ENCODE measurements at places on chromosomes 11 and 22.

GRCh38 chr11:80188076-80188627 is 747.3 kb upstream of the TENM4 start:
- no peak for DNase-seq

DNA sequence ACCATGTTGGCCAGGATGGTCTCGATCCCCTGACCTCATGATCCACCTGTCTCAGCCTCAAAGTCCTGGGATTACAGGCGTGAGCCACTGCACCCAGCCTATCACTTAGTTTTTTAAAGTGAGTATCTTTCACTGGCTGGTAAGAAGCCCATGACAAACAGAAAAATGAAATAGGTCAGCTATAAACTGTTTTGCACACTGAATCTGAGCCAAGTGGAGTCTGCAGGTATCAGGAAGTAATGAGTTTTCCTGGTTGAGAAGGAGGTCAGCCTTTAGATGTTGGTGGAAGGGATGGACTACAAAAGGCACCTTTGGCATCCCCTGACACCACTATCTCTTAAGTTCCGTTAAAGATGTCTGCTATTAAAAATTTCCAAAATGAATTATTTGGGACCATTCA is 345.1 kb downstream of the AASDHPPT start:
- no peak for DNase-seq

- DNase-seq: no peak
These were observed 38.6 kb upstream of the PTH start for GRCh38 chr11:13534358-13534757.

DNA sequence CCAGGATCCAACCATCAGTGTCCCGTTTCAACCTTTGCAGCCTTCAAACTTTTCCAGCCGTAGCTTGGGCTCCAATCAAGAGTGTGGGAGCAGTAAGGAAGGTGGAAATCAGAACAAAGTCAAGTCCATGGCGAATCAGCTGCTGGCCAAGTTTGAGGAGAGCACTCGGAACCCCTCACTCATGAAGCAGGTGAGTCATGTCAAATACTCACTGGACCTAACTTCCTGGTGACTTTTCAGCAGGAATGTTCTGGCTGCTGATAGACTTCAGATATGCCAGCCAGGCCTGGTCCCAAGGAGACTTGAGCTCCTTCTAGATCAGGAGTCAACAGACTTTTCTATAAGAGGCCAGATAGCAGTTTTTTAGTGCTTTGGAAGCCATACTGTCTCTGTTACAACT is 129.0 kb downstream of the MICAL2 start:
- DNase-seq: no peak

DNA sequence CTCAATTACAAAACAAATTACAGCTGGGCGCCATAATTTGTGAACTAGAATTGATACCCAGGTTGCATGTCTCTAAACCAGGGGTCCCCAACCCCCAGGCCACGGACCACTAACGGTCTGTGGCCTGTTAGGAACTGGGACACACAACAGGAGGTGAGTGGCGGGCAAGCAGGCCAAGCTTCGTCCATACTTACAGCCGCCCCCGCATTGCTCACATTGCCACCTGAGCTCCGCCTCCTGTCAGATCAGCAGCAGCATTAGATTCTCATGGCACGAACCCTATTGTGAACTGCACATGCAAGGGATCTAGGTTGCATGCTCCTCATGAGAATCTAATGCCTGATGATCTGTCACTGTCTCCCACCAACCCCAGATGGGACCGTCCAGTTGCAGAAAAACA is 12.9 kb downstream of the FCHSD2 start:
- DNase-seq: no peak

DNA sequence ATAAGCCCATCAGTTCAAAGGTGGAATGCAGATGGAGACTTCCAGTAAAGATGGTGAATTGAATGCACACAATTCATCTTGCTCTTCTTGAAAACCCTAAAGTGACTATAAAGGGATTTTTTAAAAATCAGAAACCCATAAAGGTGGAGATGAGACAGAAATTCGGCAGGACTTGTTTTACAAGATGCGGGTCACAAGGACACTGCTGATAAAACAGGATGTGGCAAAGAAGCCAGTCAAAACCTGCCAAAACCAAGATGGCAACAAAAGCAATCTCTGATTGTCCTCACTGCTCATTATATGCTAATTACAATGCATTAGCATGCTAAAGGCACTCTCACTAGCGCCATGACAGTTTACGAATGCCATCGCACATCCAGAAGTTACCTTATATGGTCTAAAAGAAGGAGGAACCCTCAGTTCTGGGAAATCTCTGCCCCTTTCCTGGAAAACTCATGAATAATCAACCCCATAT is 137.1 kb downstream of the NECTIN1 start:
- DNase-seq: no peak

- DNase-seq: no peak
These were observed 6.7 kb downstream of the KCNE3 start for GRCh38 chr11:74460481-74461154.

GRCh38 chr11:122137078-122137793 is 21.2 kb upstream of the BLID start:
- DNase-seq: no peak

GRCh38 chr22:33492210-33492651 is 428.0 kb downstream of the LARGE1 start:
- DNase-seq: no peak

- no peak for DNase-seq
These were observed 784.5 kb downstream of the BRD1 start for GRCh38 chr22:49042877-49043859.

DNA sequence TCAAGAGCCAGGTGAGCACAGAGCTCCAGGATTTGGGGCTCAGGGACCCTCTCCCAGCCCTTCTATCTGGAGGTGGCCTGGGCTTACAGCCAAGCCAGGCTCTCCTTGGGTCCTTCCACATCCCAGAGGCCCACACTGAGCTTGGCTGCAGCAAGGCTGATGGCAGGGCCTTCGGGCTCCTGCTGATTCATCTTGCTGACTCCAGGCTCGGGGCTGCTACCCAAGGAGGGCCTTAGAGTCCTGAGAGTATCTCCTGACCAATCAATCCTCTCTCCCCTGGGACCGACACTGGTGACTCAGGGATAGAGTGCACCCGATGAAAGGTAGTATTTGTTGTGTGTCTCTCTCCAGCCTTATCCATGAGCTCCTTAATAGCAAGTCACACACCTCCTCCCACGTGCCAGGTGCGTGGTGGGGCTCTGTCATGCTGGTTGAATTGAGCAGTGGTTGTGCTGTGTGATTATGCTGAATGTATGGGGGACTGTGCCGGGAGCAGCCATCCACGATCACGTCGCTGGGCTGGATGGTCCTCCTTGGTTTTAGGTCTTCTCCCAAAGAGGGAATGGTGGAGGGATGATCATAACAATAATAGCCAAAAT is 62.3 kb downstream of the GRIK4 start:
- no peak for DNase-seq

- DNase-seq: no peak
These were observed 682 bp downstream of the PGAP2 start for GRCh38 chr11:3808861-3809623.

DNA sequence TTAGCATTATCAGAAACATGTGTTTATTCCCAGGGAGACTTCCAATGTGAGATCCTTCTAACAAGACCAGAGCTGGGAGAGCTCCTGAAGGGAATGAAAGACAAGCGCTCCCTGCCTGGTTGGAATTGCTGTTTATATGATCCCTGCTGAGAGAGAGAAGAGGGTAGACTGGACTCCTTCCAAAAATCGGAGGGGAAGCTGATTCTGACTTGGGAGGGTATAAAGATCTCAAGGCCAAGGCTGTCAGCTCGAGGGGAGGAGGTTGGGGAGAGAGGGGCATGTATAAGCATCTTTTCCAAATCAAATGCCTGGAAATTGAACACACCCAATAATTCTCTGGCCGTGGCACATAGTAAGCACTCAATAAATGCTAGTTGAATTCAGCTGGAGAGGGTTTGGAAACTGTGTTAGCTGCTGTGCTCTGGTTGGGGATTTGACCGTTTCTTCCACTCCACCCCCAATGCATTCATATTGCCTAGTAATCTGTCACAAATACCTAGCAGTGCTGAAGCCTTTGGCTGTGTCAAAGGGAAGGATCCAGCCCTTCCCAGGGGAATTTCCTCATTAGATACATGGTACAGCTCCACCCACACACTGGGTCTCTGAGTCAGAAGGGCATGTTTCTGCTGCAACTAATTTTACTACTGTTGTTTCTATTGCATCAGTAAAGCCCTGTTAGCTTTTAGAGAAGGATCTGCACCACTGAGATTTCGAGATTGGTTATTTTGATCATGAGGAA is 61.5 kb downstream of the CACNG2 start:
- no peak for DNase-seq

DNA sequence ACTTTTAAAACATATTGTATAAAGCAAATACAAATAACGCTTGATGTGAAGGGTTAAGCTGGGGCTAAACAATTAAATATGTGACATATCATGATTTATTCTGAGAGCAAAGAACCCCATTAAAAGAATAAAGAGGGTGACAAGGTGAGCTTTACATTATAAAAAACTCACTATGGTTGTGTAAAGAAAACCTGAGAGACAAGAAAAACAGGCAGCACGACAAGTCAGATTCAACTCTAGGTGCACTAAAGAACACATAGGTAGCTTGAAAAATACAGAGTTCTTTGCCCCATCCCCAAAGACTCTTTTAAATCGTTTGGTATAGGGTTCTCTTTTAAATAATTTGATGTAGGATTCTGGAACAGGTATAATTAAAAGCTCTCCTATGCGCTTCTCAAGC is 63.5 kb downstream of the LUZP2 start:
- DNase-seq: no peak

- DNase-seq: peak; percentile 16
These were observed 557 bp downstream of the PACSIN2 start for GRCh38 chr22:43014316-43014868.

GRCh38 chr11:816433-816779 is 2.3 kb upstream of the PNPLA2 start:
- no peak for DNase-seq

- no peak for DNase-seq
These were observed 21.5 kb upstream of the ETS1 start for GRCh38 chr11:128608746-128609407.

DNA sequence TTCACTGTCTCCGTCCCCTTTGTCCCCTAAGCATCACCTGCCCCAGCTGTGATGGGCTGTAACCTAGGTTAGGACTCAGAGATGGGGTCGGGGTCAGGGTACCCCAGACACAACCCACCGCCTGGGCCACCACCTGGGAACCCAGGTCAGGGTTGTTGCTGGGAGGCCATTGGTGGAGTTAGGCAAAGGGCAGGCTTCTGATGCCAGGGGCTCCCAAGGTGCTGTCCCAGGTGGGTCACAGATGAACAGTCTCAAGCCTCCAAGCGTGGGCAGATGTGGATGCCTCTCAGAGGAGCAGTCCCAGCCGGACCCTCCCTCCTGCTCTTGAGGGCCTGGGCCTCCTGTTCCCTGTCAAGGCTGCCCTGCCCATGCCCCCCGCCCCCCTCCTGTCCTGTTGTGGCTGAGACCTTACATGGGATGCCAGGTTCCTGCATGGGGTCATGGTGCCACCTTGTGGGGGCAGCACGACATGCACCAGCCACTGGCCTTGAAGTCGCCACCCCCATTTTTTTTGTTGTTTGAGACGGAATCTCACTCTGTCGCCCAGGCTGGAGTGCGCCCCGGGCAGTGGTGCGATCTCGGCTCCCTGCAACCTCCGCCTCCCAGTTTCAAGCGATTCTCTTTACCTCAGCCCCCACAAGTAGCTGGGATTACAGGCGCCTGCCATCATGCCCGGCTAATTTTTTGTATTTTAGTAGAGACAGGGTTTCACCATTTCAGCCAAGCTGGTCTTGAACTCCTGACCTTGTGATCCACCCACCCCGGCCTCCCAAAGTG is 12.1 kb downstream of the GATD1 start:
- DNase-seq: peak; percentile 39

DNA sequence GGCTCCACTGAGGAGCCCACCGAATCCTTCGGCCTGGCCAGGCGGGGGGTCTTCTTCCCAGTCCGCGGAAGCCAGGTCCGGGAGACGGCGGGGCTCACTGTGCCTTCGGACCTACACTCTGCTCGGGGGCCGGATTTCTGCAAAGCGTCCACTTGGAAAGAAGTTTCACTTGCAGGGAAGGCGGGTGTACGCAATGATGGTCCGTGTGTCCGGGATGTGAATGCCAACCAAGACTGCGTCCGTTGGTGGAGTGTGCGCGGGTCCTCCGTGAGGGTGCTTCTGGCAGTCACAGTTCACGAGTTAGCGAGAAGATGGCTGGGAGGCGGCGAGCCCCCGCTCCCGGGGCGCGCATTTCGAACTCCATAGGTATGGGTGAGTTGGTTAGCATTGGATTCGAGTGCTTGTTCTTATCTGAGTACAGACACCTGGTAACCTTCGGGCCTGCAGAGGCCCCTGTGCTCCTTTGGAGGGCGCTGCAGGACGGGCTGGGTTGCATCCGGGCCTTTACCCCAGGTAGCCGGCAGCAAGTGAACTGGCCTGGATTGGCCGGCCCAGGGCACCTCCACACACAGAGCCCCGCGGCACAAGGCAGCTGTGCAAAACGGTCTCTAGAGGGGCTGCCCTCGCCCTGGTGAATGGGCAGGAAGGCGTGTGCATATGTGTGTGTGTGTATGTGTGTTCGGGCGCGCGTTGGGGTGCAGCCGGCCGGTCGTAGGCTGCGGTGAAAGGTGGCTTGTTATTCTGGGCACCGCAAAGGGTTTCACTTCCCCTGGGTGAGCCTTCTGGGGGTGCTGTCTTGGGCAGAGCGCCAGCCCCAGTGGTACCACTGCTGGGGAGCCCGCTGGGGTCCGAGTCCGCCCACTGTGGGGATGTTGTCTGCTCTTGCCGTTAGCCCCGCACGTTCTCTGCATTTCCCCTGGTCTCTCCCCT is 13.3 kb upstream of the CYP2R1 start:
- DNase-seq: peak; percentile 31

DNA sequence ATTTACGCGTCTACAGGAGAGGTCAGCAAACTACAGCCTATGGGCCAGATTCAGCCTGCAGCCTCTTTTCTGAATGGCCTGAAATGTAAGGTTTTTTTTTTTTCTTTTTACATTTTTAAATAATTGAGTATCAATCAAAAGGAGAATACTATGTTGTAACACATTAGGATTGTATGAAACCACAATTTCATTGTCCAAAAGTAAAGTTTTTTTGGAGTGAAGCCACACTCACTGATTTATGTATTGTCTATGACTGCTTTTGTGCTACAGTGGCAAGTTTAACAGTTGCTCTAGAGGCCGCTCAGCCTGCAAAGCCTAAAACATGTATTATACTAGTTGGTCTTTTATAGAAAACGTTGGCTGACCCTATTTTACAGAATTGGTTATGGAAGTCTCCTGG is 923.2 kb downstream of the NTM start:
- no peak for DNase-seq

- no peak for DNase-seq
These were observed 20.5 kb upstream of the CELSR1 start for GRCh38 chr22:46557736-46558480.
